ENCODE measurements at places on chromosomes 12 and 14.

DNA sequence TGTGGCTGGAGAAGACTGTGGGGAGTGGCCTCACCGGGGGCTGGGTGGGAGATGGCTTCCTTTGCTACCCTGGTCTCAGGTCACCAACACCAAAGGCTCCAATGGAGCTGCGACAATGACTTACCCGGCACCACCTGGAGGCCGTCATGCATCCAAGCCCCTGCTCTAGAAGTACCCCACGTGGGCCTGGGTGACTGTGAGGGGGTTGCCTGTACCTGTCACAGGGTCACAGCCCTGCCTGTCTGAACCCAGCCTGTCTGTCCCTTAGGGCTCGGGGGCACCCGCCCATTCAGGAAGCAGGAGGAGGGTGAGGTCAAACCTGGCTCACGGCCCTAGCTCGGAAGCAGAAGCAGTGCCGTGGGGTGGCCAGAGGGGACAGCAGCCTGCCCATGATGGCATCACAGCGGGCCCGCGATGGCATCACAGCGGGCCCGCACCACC, 18.9 kb downstream of the ABCB9 start:
- DNase-seq = peak; percentile 69
- no peaks in the 10 kb centered on the region for H3K27me3 ChIP-seq
- H3K36me3 ChIP-seq = no peaks in the 10 kb centered on the region
- H3K4me1 ChIP-seq = no peaks in the 10 kb centered on the region
- H3K4me3 ChIP-seq = no peak overlapping the region

DNA sequence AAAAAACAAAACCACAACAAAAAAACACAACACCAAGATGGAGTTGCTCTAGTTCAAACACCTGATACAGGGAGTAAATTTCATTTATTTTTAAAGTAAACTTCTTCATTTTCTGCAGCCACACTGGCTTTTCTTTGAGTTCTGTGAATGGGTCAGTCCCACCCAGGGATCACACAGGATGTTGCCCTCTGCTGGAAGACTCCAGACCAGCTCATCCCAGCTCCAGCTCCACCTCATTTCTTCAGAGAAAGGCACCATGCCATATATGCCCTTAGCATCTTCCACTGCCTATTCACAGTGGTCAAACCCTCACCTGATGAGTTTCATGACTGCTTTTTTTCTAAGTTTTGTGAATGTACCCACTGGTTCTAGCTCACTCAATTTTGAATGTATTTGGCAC, 8.0 kb downstream of the GLIPR1 start:
- H3K4me3 ChIP-seq = no peak overlapping the region
- no peak overlapping the region for H3K27ac ChIP-seq
- DNase-seq = no peak

GRCh38 chr14:49212721-49213120, 373.5 kb downstream of the RPS29 start:
- no peaks in the 10 kb centered on the region for H3K4me1 ChIP-seq
- no peak for DNase-seq
- no peak overlapping the region for H3K4me3 ChIP-seq
- H3K27me3 ChIP-seq = no peaks in the 10 kb centered on the region
- H3K36me3 ChIP-seq = no peaks in the 10 kb centered on the region

DNA sequence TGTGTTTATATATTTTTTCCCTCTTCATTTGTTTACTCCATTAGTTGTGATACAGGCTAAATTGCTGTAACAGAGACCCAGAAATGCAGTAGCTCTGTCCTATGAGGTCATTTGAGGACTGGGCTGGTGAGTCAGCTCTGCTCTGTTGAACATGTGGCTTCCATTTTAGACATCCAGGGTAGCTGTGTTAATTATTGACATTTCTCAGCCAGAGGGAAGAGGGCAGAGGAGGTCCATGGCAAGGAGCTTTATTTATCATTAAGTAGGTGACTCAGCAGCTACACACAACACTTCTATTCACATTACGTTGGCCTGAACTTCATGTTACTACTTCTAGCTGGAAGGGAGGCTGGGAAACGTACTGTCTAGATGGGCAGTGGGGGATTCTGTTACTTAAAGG, 85.4 kb downstream of the PTCSC3 start:
- no peaks in the 10 kb centered on the region for H3K27me3 ChIP-seq
- peak; percentile 55 for DNase-seq
- H3K36me3 ChIP-seq = no peaks in the 10 kb centered on the region
- H3K4me3 ChIP-seq = peak overlapping the region; percentile 13
- H3K27ac ChIP-seq = peak overlapping the region; percentile 5
- no peaks in the 10 kb centered on the region for H3K4me1 ChIP-seq

- H3K4me1 ChIP-seq = peaks cover 46% of the 10 kb centered on the region
- no peaks in the 10 kb centered on the region for H3K27me3 ChIP-seq
- no peaks in the 10 kb centered on the region for H3K36me3 ChIP-seq
Measured at GRCh38 chr12:109716512-109717389, 3.1 kb downstream of the FAM222A start.

DNA sequence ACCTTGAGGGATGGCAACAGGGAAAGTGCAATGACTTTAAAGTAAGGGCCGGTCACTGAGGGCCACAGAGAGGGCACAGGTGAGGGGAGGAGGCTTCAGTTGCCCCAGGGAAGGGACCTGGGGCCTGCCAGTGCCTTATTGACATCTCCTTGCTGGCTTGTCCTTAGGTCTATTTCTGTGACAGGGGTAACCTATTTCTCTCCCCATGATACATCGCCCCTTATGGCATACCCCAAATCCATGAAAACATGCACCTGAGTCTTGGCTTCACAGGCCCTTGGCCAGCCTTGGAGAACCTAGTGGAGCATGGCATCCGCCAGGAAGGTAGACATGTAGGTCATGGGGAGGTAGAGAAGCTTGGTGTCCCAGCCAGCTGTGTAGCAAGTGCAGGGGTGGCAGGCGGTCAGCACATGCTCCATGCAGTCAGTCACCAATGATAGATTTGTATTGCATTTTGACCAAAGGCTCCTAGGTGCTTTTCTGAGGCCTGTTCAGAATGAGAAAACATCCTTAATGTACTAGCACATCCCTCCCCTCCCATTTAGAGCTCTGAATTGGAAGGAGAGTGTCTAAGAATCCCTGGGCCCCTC, 23.6 kb upstream of the RDH16 start:
- H3K27ac ChIP-seq = no peak overlapping the region
- no peaks in the 10 kb centered on the region for H3K36me3 ChIP-seq
- H3K4me3 ChIP-seq = no peak overlapping the region
- no peaks in the 10 kb centered on the region for H3K27me3 ChIP-seq

DNA sequence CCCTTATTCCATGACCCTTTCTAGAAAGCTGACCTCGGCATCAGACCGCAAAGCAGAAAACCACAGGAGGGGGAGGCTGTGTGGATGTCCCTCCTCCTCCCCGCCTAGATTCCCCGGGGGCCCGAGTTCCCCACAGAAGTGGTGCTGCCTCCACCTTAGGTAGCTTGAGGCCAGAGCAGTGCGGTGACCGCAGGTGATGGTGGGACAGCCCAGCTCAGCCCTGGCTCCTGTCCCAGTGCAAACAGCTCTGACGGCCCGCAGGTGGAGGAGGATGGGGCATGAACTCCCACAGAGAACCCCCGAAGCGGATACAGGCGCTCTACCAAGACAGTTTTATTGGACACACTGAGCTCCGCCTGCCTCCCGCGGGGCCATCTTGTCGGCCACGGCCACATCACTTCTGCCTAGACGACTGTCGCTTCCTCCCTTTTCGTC, 19.5 kb downstream of the ARL6IP4 start:
- H3K36me3 ChIP-seq = no peaks in the 10 kb centered on the region
- DNase-seq = peak; percentile 26
- H3K4me3 ChIP-seq = no peak overlapping the region
- H3K27me3 ChIP-seq = no peaks in the 10 kb centered on the region
- H3K4me1 ChIP-seq = no peaks in the 10 kb centered on the region

DNA sequence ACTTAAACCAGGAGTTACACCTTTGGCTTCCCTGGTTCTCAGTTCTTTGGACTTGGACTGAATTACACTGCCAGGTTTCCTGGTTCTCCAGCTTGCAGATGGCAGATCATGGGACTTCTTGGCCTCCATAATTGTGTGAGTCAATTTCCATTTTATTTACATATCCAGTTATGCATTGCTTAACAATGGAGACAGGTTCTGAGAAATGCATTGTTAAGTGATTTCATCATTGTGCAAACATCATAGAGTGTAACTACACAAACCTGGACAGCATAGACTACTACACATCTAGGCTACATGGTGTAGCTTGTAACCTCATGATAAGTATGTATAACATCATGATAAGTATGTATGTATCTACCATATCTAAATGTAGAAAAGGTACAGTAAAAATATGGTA, 276.1 kb upstream of the BTG1 start:
- DNase-seq = no peak
- no peak overlapping the region for H3K27ac ChIP-seq
- no peaks in the 10 kb centered on the region for H3K4me1 ChIP-seq
- no peaks in the 10 kb centered on the region for H3K27me3 ChIP-seq

- H3K36me3 ChIP-seq = no peaks in the 10 kb centered on the region
- H3K4me3 ChIP-seq = no peak overlapping the region
- H3K27me3 ChIP-seq = no peaks in the 10 kb centered on the region
Measured at GRCh38 chr14:45715946-45716345, 462.9 kb upstream of the MIS18BP1 start.

DNA sequence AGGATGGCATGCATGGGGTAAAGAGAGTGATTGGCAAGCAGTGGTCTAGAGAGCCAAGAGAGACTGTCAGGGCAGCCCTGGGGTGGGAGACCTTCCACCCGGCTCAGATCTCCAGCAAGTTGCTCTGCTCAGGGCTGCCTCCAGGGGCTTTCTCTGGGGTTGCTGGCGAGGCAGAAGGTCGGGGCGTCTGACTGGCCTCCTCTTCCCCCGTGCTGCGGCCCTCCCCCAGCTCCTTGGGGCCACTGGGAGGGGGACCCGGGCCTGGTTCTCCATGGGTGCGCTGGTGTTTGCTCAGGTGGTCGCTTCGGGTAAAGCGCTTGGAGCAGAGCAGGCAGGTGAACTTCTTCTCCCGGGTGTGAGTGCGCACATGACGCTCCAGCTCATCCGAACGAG, 6.6 kb upstream of the AAAS start:
- H3K36me3 ChIP-seq = no peaks in the 10 kb centered on the region
- H3K27me3 ChIP-seq = no peaks in the 10 kb centered on the region
- DNase-seq = no peak
- H3K4me1 ChIP-seq = no peaks in the 10 kb centered on the region

GRCh38 chr14:61696753-61697318, 1.5 kb downstream of the HIF1A start:
- peaks cover 2% of the 10 kb centered on the region for H3K4me1 ChIP-seq
- no peaks in the 10 kb centered on the region for H3K36me3 ChIP-seq
- no peaks in the 10 kb centered on the region for H3K27me3 ChIP-seq
- peak overlapping the region; percentile 96 for H3K4me3 ChIP-seq
- no peak for DNase-seq

GRCh38 chr12:117236456-117237001, 46.3 kb upstream of the FBXO21 start:
- DNase-seq = peak; percentile 89
- H3K36me3 ChIP-seq = no peaks in the 10 kb centered on the region
- H3K4me3 ChIP-seq = no peak overlapping the region
- H3K27ac ChIP-seq = no peak overlapping the region

- H3K27ac ChIP-seq = peak overlapping the region; percentile 93
- no peaks in the 10 kb centered on the region for H3K27me3 ChIP-seq
- H3K4me3 ChIP-seq = no peak overlapping the region
- no peak for DNase-seq
- H3K4me1 ChIP-seq = peaks cover 59% of the 10 kb centered on the region
Measured at GRCh38 chr14:61563880-61564617, 131.3 kb upstream of the HIF1A start.

DNA sequence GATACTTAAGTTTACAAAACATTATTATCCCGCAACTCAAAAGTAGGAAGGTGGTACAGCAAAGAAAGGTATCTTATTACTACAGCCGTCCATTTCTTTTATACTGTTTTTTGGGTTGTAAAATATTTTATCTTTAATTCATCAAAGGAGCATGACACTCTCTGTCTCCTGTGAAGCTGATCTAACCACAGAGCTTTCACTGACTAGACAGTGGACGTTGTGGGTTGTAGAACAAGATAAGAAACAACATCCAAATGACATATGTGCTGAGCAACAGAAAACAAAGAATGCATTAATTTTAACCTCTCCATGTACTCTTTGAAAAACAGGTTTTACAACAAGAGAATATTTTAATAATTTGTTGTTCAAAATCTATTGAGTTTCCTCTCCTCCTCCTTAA, 195.9 kb upstream of the FBXO33 start:
- no peak for DNase-seq
- H3K36me3 ChIP-seq = no peaks in the 10 kb centered on the region
- H3K27ac ChIP-seq = no peak overlapping the region
- no peak overlapping the region for H3K4me3 ChIP-seq

- H3K27ac ChIP-seq = no peak overlapping the region
- peaks cover 10% of the 10 kb centered on the region for H3K4me1 ChIP-seq
- DNase-seq = no peak
- no peak overlapping the region for H3K4me3 ChIP-seq
- H3K36me3 ChIP-seq = no peaks in the 10 kb centered on the region
- no peaks in the 10 kb centered on the region for H3K27me3 ChIP-seq
Measured at GRCh38 chr12:58026426-58026825, 85.1 kb downstream of the ATP23 start.

- no peaks in the 10 kb centered on the region for H3K4me1 ChIP-seq
- H3K36me3 ChIP-seq = peaks cover 2% of the 10 kb centered on the region
- H3K4me3 ChIP-seq = no peak overlapping the region
- no peak for DNase-seq
- H3K27me3 ChIP-seq = no peaks in the 10 kb centered on the region
Measured at GRCh38 chr14:32150392-32150791, 51.5 kb upstream of the RNU6-7 start.

GRCh38 chr12:88208661-88209060, 66.6 kb downstream of the TMTC3 start:
- H3K27ac ChIP-seq = no peak overlapping the region
- no peaks in the 10 kb centered on the region for H3K4me1 ChIP-seq
- no peak for DNase-seq
- no peak overlapping the region for H3K4me3 ChIP-seq
- H3K27me3 ChIP-seq = no peaks in the 10 kb centered on the region
- no peaks in the 10 kb centered on the region for H3K36me3 ChIP-seq

- peak overlapping the region; percentile 76 for H3K4me3 ChIP-seq
- no peaks in the 10 kb centered on the region for H3K4me1 ChIP-seq
- peak overlapping the region; percentile 86 for H3K27ac ChIP-seq
- H3K27me3 ChIP-seq = no peaks in the 10 kb centered on the region
Measured at GRCh38 chr14:103057028-103057371, 349 bp downstream of the CDC42BPB start.

DNA sequence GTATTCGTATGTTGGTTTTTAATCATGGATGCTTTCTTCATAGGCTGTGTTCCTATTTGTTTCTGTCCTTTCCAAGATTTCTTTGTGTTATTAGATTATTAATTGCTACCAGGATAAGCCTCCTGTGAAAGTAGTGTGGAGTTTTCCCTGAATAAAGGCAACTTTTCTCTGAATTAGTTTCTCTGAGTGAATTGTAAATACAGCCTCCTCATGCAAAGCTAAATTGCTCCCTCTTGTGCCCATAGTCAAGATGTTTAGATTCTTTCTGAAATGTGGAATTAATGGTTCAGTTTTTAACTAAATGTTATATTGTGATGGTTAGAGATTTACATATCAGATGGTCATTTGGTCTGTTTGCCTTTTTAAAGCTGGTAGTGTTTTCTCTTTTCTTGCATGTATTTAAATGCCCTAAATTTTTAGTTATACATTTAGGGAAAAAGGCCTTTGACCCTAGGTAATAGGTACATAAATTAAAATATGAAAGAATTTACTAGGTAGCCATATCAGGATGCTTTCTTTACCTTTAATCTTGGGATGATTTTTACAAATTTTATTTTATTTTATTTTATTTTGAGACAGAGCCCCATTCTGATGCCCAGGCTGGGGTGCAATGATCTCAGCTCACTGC, 8.9 kb downstream of the APAF1 start:
- H3K27ac ChIP-seq = no peak overlapping the region
- H3K4me1 ChIP-seq = no peaks in the 10 kb centered on the region
- no peaks in the 10 kb centered on the region for H3K27me3 ChIP-seq
- DNase-seq = peak; percentile 72

Data from kidney (tissue), 22 donors.